ENCODE measurements at places on chromosomes 16 and 17. TPM values are rescaled to one million over a fixed set of nuclear protein-coding genes. Genes with fewer than 3 reads are reported as not detected.

DNA sequence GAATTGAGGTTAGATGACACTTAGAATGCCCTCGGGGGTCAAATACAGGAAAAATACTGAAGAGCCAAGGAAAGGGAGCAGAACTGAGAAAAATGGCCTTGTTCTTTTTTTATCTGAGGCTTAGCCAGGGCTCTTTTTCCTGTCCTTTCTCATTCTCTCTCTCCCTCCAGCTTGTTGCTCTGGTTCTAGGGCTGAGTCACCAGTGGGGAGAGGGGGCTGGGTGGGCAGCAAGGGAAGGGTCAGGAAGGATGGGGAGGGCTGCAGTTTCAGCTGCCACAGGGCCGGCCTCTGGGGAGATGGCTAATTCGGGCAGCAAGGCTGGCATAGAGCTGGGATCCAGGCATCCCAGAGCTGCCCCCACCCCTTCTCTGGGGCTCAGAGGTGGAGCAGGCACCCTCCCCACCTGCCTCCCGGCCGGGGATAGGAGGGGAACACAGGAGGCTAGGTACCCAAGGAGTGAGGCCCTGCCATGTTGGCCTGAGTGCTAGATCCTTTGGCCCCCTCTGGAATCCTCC lies 3.9 kb downstream of the ITGA3 start:
- peak; percentile 57 for DNase-seq

DNA sequence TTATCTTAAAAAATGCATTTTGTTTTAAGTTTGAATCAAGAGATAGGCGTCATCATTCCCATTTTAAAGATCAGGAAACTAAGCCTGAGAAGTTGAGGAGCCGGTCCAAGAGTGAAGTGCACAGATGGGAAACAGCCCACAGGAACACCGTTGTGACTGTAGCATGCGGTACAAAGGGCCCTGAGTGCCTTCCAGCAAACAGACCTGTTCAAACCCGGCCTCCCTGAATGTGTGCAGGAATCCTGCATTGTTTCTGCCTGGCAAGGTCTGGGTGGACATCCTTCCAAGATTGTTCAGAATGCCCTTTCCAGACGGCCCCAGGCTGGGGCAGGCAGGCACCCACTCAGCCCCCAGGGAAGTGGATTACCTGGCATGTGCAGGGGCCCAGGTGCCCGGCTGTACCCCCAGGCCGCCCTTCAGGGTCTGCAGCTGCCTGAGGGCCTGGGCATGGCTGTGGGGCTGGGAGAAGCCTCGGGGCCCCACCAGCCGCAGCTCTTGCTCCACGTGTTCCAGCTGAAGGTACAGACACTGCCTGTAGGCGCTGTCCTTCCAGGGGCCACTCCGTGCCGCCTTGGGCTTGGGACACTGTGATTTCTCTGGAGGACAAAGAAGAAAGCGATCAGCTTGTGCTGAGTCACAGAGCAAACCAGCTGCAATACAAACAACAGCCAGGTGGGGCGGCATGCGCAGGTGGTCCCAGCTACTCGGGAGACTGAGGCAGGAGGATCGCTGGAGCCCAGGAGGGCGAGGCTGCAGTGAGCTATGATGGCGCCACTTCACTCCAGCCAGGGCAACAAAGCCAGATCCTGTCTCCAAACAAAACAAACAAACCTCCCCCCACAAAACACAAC lies 45.0 kb upstream of the GCSH start:
- DNase-seq, result no peak

DNA sequence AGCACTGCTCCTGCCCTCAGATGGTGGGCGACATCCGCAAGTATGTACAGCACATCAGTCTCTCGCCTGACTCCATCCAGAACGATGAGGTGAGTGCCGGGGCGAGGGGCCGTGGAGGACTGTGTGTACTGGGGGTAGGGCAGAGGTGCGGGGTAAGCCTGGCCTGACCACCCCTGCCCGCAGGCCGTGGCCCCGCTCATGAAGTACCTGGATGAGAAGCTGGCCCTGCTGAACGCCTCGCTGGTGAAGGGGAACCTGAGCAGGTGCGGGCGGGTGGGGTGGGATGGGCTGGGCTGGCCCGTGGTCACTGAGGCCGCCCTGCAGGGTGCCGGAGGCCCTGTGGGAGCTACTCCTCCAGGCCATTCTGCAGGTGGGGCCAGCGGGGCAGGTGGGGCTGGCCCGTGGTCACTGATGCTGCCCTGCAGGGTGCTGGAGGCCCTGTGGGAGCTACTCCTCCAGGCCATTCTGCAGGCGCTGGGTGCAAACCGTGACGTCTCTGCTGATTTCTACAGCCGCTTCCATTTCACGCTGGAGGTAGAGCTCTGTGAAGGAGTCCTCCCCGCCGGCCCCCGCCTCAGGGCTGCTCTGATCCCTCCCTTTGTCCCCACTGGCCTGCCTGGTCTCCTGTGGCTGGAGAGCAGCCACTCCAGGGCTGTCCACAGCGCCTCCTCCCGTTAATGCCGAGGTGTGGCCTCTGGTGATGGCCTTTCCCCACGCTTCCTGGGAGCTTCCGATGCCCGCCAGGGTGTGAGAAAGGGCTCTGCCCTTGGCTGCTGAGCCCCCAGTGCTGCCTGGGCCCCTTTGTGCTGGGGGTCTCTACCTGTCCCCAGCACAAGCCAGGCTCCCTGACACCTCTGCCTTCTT lies 5.0 kb downstream of the TSR3 start:
- no peak for DNase-seq

DNA sequence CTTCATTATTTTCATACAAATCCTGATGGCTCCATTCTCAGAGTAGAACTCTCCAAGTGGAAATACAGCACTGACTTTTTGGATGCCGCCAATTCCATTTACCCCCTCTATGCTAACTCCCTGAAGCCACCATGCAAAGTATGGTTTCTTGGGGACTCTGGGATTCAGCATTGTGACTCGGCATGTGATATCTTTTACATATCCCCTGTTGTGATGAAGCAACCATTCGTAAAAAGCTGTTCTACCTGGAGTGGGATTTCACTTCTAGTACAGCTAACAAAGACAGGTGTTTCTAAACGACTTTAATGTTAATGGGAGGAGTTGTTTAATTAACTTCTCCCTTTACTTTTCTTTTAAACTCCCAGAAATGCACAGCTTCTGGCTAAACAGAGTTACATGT lies 533.5 kb downstream of the RBFOX1 start:
- DNase-seq, result no peak

DNA sequence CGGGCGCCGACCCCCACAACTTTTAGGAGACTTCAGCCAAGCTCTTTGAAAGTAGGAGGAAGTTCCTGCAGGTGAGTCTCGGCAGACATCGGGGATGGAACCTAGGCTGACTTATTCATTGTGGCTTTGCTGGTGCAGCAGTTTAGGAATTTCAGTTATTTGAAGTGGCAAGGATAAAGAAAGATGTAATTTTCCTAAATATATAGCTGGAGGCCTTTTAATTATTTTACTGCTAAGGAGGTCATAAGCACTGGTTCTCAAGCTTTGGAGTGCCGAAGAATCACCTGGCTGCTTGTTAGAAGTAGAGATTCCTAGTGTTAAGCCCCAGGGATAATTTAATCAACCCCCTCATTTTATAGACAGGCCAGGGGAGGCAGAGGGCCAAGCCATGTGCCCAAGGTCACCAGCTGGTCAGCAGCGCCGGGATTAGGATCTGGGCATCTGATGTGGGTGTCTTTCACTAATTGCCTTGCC lies 28.9 kb upstream of the BCAR1 start:
- DNase-seq, result no peak

DNA sequence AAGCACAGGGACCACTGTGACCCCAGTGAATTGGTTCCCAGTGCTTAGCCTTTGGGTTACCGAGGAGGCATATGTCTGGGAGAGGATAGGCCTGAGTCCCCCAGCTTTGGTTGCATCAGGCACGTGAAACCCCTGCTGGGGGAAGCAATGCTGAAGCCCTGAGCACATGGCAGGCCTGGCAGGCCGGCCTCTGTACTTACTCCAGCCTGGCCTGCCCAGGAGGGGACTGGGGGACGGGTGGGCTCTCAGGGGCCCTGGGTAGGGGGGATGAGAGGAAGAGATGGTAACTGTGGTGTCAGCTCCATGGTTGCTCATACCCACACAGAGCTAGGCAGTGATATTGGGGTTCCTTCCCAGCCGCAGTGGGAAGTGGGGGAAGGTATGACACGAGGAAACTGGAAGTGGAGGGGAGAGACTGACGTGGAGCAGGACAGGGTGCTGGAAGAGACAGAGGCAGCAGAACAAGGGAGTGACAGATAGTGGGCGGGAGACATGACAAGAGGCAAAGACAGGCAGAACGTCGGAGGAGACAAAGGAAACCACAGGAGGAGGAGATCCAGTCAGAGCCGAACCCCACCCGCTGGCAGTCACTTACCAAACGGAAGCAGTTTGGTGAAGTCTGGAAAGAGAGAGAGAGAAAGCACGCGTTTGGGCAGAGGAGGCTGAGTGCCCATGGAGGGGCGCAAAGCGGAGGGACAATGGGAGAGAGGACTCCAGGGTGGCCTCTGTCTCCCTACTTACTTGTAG lies 9.1 kb downstream of the TMEM208 start:
- DNase-seq, result no peak

GRCh38 chr17:79917902-79918484 lies 78.8 kb upstream of the CBX4 start:
- DNase-seq, result no peak

- DNase-seq, result no peak
Measured at GRCh38 chr16:67552476-67552875, 9.8 kb upstream of the CTCF start.

GRCh38 chr17:32970281-32970680 lies 21.4 kb upstream of the SPACA3 start:
- no peak for DNase-seq

DNA sequence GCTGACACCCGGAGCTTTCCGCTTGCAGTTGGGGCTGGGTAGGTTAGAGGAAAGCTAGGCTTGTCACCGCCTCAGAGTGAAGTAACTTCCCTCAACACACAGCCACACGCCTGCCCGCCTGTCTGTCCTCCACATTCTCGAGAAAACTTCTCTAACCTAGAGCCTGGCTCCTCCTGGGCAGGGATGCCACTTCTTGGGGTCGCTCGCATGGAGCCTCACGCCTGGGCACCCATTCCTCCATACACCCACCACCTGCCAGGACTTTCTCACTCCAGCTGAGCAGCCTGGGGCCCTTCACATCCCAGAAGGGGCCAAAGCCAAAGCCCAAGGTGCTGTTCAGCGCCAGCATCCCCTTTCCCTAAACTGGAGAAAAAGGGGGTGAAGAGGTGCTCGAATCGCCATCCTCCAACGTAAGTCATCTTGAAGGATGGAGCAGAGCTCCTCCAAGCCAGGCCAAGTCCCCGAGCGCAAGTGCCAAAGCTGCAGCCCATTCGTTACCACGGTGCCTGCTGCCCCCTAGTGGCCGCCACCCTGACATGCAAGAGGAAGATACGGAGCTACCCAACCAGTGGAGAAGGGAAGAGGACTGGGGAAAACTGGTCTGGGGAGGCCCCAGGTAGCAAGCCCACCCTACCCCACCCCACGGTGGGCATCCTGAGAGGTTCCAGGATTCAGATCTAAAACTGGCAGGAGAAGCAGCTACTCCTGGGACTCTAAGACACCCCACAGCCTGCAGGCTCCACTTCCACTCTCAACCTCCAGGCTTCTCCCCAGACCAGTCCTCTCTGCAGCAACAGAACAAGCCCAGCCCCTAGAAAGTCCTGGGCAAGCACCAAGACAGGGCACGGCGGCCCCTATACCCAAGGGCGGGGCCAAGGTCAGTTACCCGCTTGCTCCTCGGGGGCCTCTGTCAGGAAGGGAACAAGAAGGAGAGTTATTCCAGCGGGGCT lies 63.1 kb downstream of the MYO18A start:
- peak; percentile 80 for DNase-seq

GRCh38 chr16:25109643-25110042 lies 1.9 kb upstream of the LCMT1 start:
- peak; percentile 9 for DNase-seq

The NLRC3 gene
- 0.72 TPM for total RNA-seq

The XPO6 gene
- 62.5 TPM for total RNA-seq

GRCh38 chr17:60395508-60396065 lies 3.7 kb upstream of the USP32 start:
- DNase-seq, result no peak

The CAMKK1 gene
- 6.1 TPM for total RNA-seq

DNA sequence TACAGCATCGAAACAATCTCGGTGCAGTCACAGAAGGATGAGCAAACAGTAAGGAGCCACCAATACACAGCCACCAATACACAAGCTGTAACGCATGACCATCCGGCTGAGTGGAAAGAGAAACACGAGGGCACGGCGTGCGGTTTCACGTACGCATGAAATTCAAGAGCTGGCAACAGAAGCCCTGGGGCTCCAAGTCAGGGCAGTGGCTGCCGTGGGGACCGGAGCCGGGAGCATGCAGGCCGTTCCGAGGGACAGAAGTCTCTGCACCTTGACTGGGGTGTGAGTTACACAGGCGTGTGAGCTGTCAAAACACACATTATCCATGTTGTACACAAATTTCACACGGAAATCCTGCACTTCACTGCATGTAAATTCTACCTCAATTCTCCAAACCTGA lies 50.6 kb upstream of the METRNL start:
- no peak for DNase-seq

- no peak for DNase-seq
Measured at GRCh38 chr17:704111-704864, 10.4 kb downstream of the VPS53 start.

The FAM83G gene
- 10.2 TPM for total RNA-seq

DNA sequence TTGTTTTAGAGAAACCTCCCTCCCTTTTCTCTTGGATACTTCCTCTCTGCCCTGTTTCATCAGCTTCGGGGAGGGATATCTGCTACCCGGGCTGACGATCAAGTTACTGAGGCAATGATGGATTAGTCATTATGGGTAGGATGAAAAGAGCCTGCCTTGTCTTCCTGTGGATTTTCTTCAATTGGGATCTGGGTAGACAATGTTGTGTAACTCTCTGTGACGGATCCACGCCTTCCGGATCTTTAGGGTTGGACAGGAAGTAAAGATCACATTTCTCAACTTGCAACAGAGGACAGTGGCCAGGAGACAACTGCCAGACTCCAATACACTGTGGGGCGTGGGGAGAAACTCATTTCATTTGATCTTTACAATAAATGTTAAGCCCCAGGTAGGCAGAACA lies 11.3 kb upstream of the CHST6 start:
- no peak for DNase-seq

The COTL1 gene
- 21.5 TPM for total RNA-seq
